Esophagus squamous epithelium (tissue), 5 donors: ENCODE measurements at places on chromosomes 11 and 22.

DNA sequence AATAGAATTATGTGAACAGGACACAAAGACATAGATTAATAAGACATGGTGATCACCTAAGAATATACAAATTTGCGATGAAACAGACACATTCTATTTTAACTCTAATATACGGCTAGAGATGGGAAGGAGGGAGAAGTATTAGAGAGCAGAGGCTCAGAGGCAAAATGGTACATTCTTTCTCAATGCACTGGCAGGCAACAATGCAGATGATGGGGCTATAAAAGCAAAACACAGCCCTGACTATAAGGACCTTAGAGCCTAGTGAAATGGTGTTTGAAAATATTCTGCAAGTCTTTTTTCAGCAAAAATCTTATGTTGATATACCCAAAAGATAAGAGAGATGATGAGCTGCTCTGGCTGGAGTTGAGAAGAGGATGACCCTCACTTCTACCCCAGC lies 13.1 kb downstream of the TCF20 start:
- no peak for DNase-seq

DNA sequence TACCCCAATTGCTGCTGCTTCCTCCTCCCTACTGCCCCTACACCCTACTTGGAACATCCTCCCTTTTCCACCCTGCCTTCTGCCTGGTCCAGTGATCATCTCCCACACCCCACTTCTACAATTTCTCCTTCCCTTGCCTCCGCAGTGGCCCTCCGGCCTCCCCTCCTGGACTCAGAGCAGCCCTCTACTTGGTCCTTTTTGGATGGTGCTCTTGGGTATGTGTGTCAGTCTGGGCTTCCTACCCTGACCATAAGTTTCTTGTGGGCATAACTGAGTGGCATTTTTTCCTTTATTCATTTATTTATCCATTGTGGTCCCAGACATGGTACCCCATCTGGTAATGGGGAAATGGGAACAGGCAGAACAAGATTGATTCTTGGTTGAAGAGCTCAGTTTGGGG lies 111.4 kb upstream of the NAV2 start:
- DNase-seq = no peak

DNA sequence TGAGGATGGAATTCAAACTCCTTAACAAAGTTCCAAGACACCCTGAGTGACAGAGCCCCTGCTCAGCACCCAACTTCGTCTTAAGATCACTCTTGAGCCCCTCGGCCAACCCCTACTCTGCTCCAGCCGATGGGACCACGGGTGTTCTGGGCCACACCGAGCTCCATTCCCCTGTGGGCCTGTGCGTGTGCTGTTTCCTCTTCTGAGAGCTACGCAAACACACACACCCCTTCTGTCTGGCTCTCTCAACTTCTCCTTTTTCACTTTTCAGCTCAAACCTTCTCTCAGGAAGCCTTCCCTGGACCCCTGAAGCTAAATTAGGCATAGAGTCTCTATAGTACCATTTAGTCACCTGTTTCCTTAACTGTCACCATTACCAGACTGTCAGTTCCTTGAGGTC lies 37.5 kb upstream of the NNMT start:
- DNase-seq = no peak

DNA sequence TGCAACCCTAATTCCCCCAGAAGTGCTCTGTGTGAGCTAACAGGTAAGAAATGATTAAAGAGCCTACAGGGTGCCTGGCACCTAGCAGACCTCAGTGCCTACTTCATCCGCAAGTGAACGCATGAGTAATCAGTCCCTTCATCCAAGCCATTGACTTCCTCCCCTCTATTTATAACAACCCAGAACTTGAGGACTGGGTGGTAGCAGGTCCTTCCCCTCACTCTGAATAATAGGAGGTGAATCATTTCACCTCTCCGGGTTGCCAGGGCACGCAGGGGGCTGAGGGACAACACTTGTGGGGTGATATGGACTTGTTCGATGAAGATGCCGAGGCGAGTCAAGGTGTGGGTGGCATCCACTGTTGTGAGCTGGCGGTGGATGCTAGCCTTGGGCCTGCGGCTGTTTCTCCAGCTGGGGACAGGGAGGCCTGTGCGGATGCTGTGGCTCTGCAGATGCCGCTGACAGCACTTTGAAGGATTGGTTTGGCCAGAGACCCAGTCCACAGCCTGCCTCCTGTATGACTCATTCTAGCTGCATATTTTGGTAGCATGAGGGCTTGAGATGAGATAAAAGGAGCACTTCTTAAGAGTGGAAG lies 11.7 kb upstream of the SORL1-AS1 start:
- no peak for DNase-seq

- DNase-seq = no peak
These were observed 2.4 kb downstream of the OOSP4A start for GRCh38 chr11:59966201-59966600.

DNA sequence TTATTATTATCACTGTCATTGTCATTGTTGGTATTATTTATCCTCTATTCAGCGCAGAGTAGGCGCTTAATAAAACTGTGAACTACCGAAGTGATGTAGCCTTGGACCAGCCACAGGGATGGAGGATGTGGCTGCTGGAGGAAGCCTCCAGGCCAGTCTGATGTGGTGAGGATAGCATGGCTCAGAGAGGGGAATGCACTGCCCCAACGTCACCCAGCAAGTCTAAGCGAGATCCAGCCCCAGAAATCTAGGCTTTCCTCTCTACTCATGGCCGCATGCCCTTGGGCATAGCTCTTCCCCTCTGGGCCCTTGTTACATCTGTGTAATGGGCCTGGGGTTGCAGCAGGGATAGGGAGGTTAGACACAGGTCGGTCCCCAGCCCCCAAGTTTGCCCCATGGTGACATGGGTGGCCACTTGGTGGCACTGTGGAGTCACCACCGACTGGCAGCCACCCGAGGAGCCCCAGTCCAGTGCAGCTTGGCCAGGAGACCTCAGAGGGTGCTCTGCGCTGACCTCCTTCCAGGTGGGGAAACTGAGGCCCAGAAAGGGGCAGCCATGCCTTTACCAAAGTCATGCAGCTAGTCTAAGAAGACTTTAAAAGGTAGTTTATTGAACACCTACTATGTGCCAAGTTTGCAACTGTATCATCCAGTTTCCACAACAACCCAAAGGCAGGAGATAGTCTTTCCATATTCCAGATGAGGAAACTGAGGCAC lies 395.7 kb downstream of the MN1 start:
- no peak for DNase-seq

DNA sequence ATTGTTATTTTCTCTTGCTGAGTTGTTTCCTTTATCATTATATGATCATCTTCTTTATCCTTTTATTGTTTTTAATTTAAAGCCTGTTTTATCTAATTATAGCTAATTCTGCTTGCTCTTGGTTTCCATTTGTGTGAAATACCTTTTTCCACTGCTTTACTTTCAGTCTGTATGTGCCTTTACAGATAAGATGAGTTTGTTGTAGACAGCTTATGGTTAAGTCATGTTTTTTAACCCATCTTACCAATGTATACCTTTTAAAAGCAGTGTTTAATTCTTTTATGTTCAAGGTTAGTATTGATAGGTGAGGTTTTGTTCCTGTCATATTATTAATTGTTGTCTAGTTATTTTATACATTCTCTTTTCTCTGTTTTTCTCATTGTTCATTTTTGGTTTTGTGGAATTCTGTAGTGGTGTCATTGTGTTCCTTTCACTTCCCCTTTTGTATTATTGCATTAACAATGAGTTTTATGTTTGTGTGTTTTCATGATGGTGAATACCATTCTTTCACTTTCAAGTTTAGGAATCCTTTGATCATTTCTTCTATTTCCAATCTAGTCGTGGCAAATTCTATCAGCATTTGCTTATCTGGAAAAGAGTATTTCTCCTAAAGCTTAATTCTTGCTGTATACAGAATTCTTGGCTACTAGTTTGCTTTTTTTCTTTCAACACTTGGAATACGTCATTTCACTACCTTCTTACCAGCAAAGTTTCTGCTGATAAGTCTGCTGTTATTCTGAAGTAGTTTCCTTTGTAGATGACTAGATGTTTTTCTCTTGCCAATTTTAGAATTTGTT lies 21.8 kb downstream of the OR5AN1 start:
- DNase-seq = no peak

GRCh38 chr11:44983786-44984185 lies 33.1 kb upstream of the TP53I11 start:
- no peak for DNase-seq

GRCh38 chr11:104620991-104621390 lies 277.3 kb downstream of the CASP12 start:
- DNase-seq = no peak

GRCh38 chr22:28910569-28911303 lies 27.4 kb downstream of the ZNRF3 start:
- no peak for DNase-seq

DNA sequence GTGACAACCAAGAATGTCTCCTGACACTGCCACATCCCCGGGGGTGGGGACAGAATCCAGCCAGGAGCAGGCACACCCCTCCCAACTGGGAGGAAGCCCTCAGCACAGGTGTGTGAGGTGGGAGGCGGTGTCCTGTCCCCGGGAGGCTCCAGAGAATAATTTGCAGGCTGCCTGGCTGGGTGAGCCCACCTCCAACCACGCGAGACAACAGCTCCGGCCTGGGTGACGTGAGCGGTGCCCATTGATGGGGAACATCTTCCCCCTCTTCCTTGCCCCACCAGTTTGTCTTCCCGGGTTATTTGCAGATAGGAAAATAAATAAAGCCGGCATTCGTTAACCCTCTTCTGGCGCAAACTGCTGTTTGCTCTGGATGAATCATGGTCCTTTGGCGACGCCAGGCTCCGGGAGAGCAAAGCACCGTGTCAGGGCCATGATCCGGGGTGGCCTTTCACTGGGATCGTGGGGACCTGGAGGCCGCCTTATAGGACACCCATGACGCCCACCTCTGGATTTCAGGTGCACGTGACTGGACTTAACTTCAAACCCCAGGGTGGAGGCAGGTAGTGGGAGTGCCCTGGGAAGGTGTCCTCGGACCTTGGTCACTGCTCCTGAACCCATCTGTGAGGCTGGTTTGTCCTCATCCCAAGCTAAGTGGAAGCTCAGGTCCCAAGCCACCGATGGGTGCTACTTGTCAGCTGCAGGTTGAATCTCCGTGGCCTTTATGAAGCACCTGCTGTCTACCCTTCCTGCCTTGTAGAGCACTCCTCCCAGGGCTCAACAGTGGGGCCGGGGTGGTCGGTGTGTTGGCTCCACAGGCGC lies 13.9 kb downstream of the CCND1 start:
- DNase-seq = no peak
